ENCODE measurements at places on chromosomes 2 and 18.
A peak's percentile ranks its signal among the peaks of the same experiment; 100 is the strongest.

GRCh38 chr2:168698969-168699368 is 103.5 kb upstream of the NOSTRIN start:
- DNase-seq = peak; percentile 30

GRCh38 chr2:98444436-98445176 is at the start of gene INPP4A:
TSS of gene INPP4A (plus strand) at chr2:98444858. CDS start at chr2:98520049, 75,191 bp downstream.
- DNase-seq = peak; percentile 93

DNA sequence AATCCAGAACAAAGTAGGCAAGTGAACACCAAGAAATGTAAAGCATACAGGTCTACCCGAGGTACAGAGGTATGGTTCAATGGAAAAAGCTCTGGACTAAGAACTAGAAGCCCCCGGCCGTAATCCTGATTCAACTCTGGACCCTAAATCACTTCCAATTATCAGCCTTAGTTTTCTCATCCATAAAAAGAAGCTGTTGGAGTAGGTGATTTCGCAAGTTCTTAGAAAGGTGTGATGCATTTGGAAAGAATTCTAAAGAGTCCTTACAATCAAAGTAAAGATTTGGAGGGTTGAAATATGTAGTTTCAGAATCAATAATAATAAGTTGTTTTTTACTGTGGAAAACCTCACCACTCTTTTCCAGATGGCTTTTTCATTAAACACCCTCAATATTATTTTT is 622.1 kb upstream of the ID2 start:
- no peak for DNase-seq

DNA sequence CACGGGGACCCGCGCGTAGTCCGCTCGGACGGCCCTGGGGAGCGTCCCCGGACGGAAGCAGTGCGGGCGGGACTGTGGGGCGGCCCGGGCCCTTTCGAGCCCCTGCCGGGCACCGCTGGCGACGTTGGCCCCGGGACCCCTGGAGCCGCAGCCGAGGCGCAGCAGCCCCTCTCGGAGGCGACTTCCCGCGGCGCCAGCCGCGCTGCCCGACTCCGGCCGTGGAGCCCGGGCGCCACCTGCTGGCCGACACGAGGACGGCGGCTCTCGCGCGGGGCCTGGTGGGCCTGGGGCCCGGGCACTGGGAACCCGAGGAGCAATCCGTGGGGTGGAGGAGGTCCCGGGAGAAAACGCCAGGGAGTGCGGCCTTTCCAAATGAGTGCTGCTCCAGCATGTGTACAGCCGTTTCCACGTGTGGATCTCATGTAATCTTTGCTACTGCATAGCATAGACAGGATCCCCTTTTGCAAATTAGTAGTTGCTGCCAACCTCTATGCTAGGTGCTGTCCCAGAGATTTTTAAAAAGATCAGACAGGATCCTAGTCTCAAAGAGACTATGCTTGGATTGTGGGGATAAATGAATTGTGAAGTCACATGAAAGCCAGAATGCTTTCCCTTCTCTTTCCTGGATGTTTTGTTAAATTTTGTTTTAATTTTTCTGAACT is 4.0 kb downstream of the ID2 start:
- DNase-seq = peak; percentile 81

GRCh38 chr18:78980279-78980771 is 707 bp downstream of the SALL3 start:
- DNase-seq = no peak

GRCh38 chr2:59578349-59578748 is 975.1 kb downstream of the BCL11A start:
- DNase-seq = no peak

DNA sequence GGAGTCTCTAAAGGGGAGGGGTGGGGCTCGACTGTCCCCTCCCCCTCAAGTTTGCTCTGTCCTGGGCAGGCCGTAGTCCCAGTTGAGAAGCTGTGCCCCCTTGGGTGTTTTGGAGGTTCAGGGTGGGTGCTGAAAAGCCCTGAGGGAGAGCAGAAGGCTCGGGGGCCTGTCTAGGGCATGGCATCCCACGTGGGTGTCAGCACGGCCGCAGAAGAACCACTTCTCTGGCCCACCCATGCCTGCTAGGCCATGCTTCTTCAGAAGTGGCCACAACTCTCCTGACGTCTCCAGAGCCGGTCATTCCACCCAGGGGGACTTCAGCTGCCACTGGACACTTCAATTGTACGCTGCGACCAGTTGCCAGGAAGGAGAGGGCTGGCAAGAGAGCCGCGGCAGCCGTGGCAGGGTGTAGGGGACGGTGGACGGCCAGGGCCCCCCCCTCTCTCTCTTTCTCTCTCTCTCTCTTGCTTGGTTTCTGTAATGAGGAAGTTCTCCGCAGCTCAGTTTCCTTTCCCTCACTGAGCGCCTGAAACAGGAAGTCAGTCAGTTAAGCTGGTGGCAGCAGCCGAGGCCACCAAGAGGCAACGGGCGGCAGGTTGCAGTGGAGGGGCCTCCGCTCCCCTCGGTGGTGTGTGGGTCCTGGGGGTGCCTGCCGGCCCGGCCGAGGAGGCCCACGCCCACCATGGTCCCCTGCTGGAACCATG is at the start of gene INPP5D:
Gene INPP5D (plus strand): TSS at position 546 of the 704 bp plus-strand sequence. CDS start 137 bp downstream, at position 683.
- no peak for DNase-seq

DNA sequence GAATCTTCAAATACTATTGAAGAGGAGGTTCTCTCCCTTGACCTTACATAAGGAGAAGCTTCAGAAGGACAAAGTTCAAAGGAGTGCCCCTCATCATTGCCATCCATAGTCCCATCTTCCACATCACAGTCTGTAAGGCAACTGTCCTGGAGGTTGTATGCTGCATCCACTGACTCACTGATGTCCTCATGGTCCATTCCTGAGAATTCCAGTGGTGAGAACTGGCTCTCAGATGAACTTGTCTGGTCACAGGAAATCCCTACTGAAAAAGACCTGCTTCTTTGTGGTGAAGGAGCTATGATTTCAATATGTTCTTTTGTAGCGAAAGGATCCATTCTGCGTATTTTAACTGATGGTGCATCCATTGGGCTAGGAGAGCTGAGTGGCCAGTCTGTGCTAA is 52.2 kb downstream of the EIF2AK3 start:
- DNase-seq = no peak

DNA sequence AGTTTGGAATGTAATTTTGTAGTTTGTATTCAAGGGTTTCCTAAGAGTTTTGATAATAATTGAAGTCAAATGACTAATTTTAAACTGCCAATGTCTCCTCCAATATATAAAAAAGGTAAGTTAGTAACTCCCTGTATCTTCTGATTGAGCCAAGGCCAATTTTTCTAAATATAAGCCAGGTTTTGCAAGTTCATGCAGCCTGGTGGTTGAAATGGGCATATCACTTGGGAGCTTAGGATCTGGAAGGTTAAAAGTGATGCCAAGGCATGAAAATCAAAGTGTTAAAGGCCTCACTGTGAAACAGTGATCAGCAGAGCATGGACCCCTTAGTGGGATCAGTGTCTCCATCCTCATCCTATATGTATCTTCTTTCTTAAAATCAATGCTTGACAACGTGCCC is 60.5 kb downstream of the MERTK start:
- DNase-seq = no peak

GRCh38 chr2:62382757-62383156 is 123.2 kb downstream of the TMEM17 start:
- DNase-seq = no peak

DNA sequence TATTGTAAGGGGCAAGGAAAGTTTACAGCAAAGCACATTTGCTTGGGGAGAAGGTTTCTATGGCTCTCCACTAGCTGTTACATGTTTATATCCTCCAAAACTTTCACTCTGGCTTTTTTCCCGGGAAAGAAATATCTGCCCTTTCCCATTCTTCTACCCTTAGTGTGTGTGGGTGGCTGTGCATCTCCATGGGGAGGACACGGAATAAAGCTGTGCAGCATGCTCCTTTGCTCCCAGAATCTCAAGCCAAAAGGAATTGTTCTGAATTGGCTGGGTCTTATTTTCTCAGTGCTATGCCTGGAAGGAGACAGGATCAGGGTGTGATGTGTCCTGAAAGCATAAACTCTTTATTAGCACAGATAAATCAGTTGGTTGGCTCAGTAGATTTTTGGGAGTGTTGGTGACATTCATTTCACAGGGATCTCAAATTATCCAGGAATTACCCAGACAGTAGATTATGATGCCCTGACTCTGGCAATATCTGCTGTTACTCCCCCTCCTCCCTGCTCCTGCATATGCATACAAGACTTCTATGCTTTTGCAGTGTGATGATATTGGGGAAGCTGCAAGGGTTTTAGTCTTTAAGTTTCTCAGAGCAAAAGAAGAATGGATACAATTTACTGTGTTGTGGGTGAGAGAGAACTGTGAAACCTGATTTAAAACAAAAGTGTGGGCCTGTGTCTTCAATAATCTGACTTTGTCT is 63.1 kb downstream of the PARD3B start:
- peak; percentile 55 for DNase-seq

GRCh38 chr2:34949316-34949715 is 1350.2 kb upstream of the FAM98A start:
- DNase-seq = no peak

DNA sequence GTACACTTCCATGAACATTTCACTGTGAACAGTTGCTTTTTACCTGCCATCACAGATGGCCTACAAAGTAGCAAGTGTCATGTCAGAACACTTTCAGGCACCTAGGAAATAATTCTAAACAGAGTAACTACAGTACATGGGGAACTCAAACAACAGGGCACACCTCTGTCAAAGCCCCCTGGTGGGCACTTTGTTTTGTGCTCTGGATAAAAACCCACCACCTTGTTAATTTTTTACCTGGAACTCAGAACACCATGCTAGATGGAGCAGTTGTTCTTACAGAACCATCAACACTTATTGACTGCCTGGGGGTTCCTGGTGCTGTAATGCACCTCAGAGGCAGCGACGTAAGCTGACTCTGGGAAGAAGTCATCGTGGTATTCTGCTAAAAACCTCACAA is 2.3 kb downstream of the MSL3B start:
- DNase-seq = no peak

GRCh38 chr2:223537651-223538601 is 64.2 kb downstream of the SCG2 start:
- DNase-seq = peak; percentile 71

GRCh38 chr2:75729861-75730260 is 19.1 kb upstream of the GCFC2 start:
- DNase-seq = peak; percentile 18

GRCh38 chr18:23825978-23826405 is 136.7 kb downstream of the LAMA3 start:
- peak; percentile 68 for DNase-seq

DNA sequence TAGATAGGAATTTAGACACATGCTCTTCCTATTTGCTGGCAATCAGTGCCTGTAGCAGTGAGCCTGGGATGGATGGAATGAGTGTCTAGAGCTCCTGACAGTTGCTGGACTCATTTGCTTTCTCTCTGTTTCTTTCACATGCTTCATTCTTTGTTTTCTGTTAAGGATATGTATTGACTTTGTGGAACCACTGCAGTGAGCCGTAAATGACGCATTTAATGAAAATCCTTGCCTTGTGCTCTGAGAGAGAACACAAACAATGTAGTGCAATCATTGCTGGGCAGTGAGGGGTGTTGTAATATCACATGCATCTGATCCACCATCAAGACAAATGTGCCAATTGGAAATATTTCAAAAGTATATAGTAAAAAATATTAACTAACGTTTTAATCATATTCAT is 25.2 kb upstream of the CDH20 start:
- no peak for DNase-seq

GRCh38 chr18:50162486-50163304 is 32.3 kb downstream of the MYO5B start:
- peak; percentile 40 for DNase-seq

DNA sequence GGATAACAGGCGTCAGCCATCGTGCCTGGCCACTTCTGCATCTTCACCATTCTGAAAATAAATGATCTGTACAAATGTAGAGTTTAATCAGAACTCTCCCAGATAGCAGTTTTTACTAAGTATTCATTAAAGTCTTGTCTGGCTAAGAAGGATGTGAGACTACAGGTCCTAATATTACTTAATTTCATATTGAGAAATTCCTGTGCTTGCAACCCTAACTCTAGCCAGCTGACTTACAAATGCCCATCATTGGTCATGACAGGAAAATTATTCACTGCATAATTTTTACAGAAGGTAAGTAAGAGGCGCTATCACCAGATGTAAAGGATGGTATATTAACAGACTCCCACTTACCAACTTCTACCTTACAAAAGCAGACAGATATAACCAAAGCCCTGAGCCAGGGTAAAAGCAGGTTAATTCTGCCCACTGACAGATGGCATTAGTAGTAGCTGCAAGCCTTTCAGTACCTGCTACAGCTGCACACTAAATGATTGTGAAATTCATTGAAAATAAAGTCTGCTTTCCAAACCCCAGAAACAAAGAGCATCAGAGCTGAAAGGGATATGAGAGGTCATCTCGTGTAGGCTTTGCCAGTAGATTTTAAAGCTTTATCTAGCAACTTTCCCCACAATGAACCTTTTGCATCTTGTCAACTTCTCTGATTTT is 271.3 kb upstream of the STON1 start:
- no peak for DNase-seq

- peak; percentile 44 for DNase-seq
Measured at GRCh38 chr2:134181219-134181618, 72.7 kb upstream of the MGAT5 start.

- no peak for DNase-seq
Measured at GRCh38 chr2:171741189-171741588, 53.9 kb downstream of the DYNC1I2 start.

- no peak for DNase-seq
Measured at GRCh38 chr2:32902174-32902573, 44.6 kb upstream of the LTBP1 start.

- DNase-seq = no peak
Measured at GRCh38 chr2:176188774-176189680, 559 bp downstream of the HOXD1 start.

DNA sequence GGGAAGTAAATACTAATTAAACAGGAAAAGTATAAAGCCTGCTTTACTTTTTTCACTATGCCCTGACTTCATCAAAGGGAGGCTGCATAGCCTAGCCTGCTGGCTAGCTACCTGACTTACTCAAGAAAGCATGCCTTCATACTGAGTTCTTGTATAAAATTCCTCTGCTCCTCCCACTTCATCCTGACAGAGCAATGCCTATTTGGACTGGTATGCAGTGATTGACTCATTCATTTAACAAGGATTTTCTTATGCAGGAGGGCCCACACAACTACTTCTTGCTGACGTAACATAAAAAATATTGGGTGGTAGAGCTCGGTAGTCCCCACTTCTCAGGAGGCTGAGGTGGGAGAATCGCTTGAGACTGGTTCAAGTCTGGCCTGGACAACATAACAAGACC is 70.5 kb downstream of the PRPF40A start:
- DNase-seq = no peak

GRCh38 chr2:162915858-162916257 is 77.3 kb upstream of the KCNH7 start:
- DNase-seq = no peak

DNA sequence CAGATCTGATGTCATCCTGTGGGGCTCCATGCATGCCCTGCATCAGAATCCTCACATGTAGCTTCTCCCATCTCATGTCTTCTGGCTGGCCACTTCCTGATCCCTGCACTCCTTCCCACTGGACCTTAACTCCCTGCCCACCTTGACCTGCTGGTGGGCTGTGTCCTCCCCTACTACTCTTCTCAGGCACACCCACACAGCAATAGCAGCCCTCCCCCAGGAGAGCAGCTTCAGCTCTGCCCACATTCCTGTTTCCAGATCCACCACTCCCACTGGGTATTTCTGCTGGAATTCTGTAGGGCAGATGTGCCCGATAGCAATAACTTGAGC is 137.0 kb upstream of the HS6ST1 start:
- DNase-seq = no peak

- DNase-seq = no peak
Measured at GRCh38 chr2:220504938-220505503, 877.6 kb downstream of the SLC4A3 start.
